ENCODE measurements at places on chromosomes 4 and X.

DNA sequence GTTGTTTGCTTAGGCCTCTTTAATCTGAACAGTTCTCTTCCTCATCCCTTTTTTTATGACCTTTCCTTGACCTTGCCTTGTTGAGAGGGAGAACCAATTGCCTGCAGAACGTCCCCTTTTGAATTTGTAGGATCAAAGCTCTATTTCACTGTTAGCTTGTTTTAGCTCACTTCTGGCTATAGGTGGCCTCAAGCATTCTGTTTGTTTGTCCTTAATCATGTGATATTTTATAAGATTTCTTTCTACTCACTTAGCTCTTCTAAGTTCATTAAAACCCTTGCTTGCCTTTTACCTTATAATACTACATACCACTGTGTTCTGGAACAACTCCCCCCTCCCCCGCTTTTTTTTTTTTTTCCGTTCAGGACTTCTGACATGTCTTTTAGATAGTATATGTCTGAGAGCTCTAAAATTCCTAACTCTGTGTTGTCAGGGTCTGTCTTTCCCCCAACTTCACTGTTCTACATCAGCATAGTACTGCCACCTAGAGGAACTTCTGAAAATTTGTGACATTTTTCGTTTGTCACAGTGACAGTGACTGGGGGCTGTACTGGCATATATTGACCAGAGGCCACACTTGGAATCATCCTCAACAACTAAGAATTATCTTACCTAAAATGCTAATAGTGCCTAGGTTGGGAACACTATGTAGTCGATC is 128.5 kb downstream of the LARP7 start:
- no peak for DNase-seq

DNA sequence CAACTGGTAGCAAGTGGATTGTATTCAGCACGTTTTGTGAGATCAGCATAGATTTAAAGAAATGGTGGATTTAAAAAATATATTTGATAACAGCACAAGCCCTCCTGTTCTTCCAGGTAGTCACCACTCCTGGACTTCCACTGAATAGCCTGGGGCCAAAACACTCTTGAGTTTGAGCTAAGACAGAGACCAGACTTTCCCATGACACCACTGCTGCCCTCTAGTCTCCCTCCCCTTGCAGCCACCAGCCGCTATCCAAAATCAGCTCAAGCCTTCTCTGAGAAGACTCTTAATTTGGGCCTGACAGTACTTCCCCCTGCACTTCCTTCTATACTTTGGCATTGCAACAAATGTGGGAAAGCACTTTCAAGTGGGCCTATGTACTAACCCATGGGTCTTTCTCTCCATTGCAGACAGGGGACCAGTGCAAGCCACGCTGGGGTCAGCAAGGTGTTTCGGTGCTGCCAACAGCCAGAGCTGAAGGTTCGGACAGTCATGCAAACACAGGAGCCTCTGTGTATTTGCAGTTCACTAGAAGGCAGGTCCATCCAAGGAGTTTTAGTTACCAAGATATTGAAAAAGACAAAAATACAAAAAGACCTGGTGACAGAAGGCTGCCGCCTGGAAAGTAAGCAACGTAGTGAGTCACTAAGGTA is 40.5 kb upstream of the KLHL13 start:
- no peak for DNase-seq

DNA sequence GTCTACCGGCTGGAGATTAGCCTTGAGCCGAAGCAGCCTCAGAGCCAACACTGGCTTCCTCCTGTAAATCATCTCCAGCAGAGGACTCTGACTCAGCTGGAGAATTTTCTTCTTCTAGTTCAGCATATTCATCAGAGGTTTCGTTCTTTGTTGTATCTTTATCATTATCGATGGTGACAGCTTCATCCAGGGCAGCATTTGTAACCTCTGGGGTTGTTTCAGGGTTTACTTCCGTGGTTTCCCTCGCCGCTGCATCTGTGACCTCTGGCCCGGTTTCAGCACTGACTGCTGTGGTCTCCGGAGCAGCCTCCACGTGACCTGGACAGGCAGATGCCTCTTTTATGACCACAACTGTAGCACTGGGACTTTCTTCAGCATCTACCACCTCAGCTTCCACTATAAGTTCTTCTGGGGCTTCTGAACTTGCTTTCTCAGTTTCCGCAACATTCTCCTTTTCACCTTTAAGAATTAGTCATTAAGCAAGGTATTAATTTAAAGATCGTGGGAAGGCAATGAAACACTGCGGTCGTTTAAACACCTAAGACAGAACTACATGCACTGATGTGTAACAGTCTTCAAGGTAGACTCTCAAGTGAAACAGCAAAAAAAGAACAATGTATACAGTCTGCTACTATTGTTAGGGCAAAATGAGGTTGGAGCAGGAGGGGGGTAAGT is 13.3 kb downstream of the MGARP start:
- DNase-seq: peak; percentile 80

DNA sequence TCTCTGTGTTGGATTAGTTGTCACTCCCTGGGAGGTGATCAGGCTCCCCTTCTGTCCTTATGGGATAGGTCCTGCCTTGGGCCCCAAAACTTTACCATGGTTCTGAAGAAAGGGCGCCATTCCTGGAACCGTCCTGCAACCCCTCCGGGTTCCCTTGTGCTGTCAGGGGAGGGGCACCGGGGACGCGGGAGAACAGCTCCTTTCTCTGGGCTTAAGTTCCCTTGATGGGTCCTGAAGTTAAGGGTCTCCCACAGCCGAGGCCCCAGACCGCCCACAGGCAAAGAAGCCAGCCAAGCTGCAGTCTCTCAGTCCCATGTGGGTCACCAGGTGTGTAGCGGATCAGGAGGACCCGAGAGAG is 44.8 kb downstream of the UGT2A3 start:
- DNase-seq: no peak

DNA sequence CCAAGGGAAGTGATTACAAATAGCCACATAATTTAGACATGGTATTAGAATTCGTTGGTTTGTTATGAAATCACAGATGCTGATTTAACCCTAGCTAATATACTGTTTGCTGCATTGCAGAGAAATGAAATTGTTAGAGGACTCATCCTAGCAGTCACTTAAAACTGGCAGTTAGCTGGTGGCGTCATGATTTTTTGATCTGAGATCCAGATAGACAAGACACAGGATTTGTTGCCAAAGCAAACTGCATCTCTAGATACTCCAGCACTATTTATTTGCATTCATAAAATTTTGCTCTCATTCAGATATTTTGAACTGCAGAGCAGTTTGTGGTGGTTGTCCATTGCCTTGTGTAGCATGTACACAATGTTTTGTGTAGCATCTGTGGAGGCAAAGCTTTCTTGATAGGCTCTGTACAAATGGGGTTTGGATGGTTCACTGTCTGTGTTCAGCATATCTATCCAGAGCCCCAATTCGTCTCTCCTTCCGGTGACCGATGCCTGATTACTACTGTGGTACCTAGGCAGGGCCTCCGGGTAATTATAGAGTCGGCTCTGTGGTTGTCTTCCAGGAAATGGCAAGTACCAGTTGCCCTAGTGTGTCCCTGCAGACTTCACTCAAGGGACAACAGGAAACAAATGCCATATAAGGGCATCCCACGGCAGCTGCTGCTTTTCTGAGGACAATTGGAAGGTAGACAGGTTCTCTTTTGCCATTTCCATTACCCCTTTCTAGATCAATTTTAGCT is 30.1 kb upstream of the SPARCL1 start:
- peak; percentile 25 for DNase-seq

DNA sequence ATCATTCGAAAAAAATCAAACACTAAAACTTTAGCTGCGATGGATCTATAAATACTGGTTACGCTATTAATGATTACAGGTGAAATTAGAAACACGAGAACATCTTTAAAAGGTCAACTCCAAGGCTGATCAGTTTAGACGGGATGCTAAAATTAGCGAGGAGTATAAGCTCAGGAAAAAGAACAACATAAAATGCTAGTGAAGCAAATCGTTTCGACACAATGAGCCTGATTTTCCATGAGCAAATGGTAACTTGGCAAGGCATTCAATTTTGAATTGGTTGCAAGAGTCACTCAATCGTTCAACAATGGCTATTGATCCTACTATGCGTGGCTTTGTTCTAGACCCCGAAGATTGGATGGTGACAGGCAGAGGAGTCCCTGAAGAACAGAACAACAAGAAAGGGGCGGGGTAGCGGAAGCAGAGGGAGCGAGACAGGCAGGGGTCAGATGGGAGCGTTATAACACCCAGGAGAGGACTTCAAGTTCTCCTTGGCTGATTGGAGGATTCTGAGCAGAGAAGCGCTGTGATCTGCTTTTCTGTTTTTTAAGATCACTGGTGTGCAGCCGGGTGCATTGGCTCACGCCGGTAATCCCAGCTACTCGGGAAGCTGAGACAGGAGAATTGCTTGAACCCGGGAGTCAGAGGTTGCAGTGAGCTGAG is 146.5 kb downstream of the RBM47 start:
- DNase-seq: no peak

GRCh38 chr4:152485726-152486276 is 50.1 kb downstream of the FBXW7 start:
- DNase-seq: no peak

DNA sequence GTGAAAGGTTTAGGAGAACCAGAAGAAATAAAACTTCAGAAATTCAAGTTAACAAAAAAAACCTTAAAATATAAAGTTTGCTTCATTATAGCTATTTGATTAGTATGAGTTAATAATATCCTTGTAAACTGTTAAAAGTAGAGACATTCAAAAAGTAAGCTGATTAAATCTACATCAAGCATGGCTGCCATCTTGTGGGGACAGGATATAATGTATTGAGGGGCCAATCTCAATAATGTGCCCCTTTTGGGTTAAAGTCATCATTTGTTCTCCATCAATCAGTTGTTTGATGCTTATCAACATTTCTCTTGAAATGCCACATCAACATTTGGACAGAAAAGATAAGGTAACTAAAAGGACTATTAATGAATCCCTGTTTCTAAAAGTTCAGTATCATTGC is 4.6 kb upstream of the GRID2 start:
- no peak for DNase-seq

DNA sequence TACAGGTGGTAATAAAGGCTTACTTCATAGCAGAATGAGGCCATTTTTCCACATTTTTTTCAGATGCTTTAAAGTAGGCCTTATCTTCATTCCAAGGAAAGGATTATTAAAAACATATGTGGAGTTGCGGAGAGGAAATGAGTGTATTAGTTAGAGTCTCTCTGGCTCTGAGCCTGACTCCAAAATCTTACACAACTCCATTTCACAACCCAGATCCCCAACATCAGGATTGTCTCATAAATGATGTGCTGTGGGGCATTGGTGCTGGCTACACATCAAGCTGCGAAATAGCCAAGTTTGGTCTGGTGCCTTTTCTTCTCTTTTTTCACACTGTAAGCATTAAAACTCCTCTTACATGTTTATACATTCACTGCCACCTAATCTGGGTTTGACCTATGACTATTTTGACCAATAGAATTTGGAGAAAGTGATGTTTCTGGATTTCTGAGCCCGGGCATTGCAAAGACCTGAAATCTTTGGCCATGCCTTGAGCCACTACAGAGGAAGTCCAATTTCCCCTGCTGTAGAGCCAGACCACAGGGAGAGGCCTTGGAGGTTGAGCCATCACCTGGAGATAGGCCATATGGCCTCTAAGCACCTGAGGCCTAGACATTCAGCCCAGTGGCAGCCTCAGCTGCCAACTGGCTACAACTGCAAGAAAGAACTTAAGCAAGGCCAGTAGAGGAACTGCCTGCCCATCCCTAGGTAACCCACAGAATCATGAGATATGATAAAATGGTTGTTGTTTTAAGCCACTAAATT is 16.7 kb upstream of the SOD3 start:
- DNase-seq: peak; percentile 32

- DNase-seq: no peak
These were observed 121.2 kb downstream of the KLHL13 start for GRCh38 chrX:117995378-117995777.

GRCh38 chr4:125464146-125464545 is 149.4 kb downstream of the FAT4 start:
- DNase-seq: no peak

Data from testis (tissue), 5 donors.